ENCODE measurements at places on chromosomes 3 and 15.

DNA sequence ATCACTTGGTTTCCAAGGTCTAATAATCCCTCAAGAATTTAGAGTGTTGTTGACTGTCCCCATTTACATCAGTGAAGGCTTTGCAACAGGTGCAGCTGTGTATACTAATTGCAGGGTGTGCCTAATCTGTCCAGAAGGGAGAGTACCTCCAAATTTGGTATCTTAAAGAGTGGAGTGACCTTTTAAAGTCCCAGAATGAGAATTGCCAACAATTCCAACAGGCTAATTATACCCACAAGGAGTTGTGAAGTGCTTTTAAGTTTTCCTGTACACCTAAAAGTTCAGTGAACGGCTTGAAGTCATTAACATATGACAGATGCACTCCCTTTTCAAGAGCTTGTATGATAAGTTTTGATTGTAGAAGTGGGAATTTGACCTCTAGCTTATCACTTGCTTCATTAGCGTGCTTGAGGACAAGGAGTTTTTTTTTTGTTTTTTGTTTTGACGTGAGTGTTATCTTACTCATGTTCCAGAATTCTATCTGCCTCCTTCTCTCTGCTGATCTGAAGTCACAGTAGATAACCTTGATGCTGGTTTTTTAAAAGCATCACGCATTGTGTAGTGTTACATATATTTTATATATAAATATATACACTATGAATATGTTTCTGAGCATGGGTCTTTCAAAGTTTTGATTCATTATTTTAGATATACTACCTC is 26.3 kb downstream of the CDIN1 start:
- ATAC-seq, result no peak

DNA sequence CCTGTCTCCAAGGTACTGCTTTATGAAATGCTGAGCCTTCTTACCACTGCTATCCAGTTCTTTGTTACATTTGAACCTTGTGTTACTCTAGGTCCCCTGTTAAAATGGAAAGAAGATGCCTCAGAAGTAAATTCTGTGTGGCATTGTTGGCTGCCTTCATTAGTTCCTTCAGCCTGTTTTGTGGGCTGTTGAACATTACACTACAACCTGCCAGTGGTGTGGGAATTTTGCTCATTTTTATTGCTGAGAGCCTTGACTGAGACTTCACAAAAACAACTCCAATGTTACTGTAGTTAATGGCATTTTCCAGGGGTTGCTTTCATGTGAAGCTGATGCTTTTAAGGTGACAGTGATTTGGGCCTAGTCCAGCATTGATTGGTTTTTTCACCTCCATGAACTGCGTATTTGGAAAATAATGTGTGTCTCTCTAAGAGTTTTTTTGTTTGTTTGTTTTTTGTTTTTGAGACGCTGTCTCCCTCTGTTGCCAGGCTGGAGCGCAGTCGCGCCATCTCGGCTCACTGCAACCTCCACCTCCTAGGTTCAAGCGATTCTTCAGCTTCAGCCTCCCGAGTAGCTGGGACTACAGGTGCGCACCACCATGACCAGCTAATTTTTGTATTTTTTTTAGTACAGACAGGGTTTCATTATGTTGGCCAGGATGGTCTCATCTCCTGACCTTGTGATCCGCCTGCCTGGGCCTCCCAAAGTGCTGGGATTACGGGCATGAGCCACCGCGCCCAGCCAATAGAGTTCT is 4.3 kb downstream of the MAPK6 start:
- ATAC-seq, result no peak

GRCh38 chr15:79896131-79896633 is 632 bp downstream of the MTHFS start:
- peak; percentile 14 for ATAC-seq

DNA sequence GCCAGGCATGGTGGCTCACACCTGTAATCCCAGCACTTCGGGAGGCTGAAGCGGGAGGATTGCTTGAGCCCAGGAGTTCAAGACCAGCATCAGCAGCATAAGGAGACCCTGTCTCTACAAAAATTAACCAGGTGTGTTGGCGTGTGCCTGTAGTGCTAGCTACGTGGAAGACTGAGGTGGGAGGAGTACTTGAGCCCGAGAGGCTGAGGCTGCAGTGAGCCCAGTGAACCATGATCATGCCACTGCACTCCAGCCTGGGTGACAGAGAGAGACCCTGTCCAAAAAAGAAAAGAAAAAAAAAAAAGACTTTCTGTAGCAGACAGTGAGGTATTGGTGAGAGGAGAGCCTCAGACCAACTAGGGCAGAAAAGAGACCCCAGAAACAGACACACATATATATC is 263.8 kb downstream of the XXYLT1 start:
- no peak for ATAC-seq

GRCh38 chr3:188839187-188839695 is 332.5 kb upstream of the TPRG1 start:
- no peak for ATAC-seq

GRCh38 chr3:21330293-21330692 is 420.7 kb downstream of the ZNF385D start:
- ATAC-seq, result no peak

GRCh38 chr15:42453826-42454225 is 37.1 kb downstream of the ZNF106 start:
- no peak for ATAC-seq

- no peak for ATAC-seq
Measured at GRCh38 chr3:134810850-134811249, 15.8 kb downstream of the EPHB1 start.

DNA sequence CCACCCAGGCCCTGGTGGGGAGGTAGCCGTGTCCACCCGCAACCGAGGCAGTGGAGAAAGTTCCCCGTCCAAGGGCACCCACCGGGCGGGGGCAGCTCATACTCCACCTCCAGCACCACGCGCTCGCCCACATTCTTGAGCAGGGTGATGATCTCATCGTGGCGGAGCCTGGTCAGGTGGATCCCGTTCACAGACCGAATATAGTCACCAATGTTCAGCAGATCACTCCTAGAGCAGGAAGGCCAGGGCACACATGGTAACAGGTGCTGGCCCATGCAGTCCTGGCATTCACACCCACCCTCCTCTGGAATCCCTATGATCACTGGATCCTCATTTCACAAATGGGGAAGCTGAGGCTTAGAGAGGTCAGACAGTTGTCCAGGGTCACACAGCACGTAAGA is 15.8 kb downstream of the GRIP2 start:
- no peak for ATAC-seq

- ATAC-seq, result no peak
Measured at GRCh38 chr15:89132611-89133507, 44.6 kb downstream of the ABHD2 start.

- no peak for ATAC-seq
Measured at GRCh38 chr15:26873846-26874245, 7.0 kb downstream of the GABRA5 start.

GRCh38 chr3:147672436-147672835 is 263.3 kb downstream of the ZIC1 start:
- ATAC-seq, result no peak

GRCh38 chr15:70566989-70567388 is 196.4 kb downstream of the UACA start:
- no peak for ATAC-seq
